ENCODE measurements at places on chromosomes 3 and 15.

DNA sequence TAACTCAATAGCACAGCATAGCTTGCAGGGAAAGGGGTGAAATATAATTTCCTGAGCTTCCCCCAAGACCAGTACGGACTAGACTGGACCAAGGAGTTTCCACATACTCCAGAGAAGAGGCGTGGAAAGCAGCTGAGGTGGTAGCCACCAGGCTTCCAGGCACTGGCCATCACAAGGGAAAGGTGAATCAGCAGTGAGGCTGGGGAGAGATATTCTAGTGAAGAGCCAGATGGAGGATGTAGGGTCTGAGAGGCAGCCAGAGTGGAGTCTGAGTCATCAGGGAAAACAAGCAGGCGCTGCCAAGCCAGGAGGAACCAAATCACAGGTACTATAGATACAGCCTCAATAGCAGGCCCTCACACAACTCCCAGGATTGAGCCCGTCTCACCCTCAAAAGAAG, 9.6 kb upstream of the RASA2 start:
- no peak for DNase-seq

DNA sequence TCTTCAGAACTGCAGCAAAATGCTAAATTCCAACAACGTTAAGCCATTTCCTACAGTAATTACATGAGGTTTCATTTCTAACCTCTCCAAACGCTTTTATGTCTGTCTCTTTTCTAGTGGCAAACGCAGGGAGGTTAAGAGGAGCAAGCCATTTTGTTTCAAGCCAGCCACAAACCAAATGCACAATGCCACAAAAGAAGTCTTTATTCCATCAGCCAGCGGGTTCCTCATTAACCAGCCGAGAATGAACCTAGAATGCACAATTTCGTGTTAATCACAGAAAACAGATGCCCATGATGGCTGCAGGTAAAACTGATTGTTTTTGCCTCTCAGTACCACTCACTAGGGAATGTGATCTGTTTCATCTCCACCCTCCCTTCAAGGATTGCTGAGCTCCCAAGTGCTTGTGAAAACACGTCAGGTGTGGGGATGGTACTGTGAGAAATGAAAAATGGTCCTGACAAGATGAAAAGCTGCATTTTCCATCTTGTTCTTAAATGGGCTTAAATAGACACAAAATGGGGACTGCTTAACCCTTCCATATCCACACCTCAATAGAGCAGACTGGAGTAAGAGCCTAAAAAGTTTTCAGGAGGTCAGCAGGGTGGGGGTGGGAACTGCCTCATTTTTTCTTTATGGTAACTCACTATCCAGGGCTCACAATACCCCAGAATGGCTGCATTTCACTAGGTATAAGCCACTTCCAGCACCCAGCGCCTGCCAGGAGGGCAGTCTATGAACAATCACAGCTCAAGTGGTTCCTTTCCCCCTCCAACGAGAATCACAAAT, 277.1 kb downstream of the MAGI1 start:
- DNase-seq = no peak

DNA sequence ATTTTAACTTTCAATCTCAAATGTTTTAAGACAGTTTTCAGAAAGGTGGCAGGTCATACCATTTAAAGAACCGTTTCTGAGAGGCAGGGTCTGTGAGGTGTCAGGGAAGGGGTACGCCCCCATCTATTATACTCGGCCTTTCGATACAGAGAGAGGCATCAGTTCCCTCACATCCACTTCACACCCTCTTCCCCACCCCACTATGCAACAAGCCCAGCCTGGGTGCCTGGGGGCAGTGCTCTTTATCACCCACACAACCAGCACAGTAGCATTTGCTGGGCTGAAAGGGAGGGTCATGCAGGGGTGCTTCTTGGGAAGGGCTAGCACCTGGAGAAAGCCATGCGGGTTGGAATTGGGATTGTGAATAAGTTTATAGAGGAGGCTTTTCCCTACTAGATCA, 56.0 kb upstream of the KCNMB2 start:
- no peak for DNase-seq

- DNase-seq = no peak
Measured at GRCh38 chr15:99507016-99507503, 58.7 kb upstream of the MEF2A start.

DNA sequence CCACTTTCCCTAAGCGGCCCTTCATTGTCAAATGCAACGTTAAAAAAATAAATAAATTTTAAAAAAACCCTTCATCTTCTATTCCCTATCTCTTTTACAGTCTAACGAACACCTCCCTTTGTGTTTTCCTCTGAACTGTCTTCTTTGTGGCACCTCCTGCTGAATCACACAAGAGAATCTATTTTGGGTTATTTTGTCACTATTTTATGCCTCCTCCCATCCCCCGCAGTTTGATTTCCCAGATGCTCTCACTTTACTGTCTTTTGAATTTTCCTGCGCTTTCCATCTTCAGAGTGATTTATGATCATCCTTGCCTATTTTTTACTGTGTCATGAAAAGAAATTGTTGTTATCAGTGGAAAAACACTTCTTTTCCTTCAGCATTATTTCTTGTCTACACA, 32.5 kb downstream of the RYR3 start:
- no peak for DNase-seq

DNA sequence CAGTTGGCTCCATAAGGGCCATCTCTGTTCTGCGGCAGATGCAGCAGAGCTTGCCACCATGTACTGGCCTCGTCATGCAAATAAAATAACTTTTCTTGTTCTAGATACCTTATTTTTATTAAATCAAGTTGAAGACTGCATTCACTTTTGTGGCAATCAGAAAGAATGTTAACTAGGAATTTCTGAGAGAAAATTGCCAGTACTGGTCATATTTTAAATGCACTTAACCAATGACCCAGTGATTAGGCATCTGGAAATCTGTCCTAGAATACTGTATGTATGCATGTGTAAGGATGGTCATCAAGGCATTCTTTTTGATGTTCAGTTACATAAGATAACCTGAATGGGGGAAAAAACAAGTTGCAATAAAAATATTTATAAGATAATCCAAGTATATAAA, 34.2 kb upstream of the CSPG5 start:
- no peak for DNase-seq

- no peak for DNase-seq
Measured at GRCh38 chr15:96126859-96127258, 203.6 kb upstream of the NR2F2 start.
